Stimulated activated CD4-positive, alpha-beta T cell treated with anti-CD3 and anti-CD28 coated beads, Interleukin-12 subunit alpha, Interleukin-12 subunit beta, amount 100 ng/mL, for 48 hours (primary cell): ENCODE measurements at places on chromosomes 3 and 15.

- no peak for DNase-seq
Observed at GRCh38 chr3:54198556-54198955, 76.2 kb downstream of the CACNA2D3 start.

- no peak for DNase-seq
Observed at GRCh38 chr3:37324131-37324530, 149.7 kb upstream of the LRRFIP2 start.

DNA sequence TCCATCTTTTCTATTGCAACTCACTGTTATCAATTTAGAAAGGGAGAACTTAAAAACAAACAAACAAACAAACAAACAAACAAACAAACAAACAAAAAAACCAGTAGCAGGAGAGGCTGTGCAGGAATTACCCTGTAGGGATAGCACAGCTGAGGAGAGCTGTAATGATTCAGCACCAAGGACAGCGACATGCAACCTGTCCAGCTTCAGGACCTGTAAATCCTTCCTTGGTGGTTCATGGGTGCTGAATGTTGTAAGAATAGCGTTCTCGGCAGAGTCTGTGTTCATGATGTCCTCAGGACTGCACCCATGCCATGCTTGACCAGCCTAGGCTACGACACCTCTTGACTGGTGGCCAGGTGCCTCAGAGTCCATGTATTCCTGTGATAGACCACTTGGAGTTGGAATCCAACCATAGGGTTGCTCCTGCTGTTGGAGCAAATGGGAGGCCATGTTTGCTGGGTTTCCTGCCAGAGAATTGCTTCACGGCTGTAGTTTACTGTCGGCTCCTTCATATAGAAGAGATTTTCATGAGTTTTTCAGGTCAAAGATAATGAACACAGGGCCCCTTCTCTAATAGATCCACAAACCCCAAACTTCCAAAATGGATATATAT is 65.9 kb downstream of the CACNA2D3 start:
- peak; percentile 5 for DNase-seq

DNA sequence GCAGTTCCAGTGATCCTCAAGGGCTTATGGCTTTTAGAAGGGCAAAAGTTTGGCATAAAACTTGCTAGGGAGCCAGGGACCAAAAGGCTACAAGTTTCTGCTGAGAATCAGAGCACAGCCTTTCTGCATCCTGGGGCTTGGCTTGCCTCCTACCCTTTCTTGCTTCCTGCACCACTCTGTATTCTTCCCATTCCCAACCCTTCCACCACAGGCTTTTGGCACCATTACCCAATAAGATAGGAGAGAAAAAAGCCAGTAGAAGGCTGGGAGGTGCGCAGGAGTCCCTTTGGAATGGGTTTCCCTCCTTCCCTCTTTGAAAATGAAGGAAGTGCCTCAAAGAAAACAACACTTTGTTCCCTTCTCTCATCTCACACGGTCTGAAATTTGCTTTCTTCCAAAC is 268.6 kb downstream of the PDCD6IP start:
- DNase-seq, result no peak

DNA sequence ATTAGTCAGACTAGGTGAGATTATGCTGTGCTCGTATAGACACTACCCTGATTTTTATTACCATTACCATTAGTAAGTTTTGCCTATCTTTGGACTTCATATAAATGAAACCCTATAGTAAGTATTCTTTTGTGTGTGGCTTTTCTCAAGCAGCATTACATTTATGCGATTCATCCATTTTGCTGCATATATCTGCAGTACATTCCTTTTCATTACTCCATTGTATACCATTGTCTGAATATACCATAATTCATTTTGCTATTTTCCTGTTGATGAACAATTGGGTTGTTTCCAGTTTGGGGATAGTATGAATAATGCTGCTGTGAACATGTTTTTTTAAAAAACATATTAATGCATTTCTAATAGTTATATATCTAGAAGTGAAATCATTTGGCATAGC is 45.3 kb downstream of the TMEM212 start:
- no peak for DNase-seq

DNA sequence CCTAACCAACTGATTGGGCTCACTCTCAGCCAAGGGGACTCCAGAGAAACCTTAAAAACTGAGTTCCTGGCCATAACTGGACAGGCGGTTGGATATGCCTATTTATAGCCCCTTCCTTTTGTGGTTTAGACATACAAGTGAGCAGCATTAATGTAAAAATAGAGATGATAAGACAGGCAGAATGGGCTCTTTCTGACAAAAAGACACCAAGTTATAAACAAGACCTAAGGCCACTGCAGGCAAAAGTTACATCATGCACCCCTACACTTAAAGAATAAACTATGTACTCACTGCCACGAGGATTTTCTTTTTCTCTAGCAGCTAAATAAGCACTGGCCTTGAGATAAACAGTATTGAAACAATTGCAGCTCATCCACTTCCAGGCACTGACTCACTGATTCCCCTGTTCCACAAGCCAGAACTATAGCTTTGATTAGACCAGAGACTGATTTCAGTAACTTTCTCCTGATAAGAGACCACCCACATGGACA is 30.1 kb downstream of the SUCNR1 start:
- DNase-seq, result no peak

DNA sequence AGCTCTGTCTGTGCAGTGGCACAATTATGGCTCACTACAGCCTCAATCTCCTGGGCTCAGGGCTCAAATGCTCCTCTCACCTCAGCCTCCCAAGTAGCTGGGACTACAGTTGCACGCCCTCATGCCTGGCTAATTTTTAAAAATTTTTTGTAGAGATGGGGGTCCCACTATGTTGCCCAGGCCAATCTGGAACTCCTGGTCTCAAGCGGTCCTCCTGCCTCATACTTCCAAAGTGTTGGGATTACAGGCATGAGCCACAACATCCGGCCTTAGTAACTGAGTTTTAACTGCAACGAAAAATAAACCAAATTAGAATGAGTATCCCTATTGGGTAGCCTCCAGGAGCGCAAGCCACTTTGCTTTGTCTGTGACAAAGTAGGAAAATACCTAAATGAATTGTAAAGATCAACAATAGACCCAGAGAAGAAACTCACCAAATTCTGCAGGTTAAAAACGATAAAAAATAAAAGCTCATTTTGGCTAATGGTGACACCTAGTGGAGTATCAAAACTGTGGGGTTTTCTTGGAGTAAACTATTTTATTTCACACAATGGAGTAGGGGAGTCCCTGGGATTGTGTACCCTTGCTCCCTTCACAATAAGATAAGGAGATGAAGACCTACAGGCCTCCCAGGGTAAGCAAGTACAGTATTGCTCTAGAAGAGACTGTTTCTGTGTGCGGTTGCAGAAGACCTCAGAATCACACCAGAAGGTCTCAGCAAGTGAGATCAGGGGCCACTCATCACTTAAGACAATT is 21.0 kb upstream of the CA12 start:
- DNase-seq, result no peak

DNA sequence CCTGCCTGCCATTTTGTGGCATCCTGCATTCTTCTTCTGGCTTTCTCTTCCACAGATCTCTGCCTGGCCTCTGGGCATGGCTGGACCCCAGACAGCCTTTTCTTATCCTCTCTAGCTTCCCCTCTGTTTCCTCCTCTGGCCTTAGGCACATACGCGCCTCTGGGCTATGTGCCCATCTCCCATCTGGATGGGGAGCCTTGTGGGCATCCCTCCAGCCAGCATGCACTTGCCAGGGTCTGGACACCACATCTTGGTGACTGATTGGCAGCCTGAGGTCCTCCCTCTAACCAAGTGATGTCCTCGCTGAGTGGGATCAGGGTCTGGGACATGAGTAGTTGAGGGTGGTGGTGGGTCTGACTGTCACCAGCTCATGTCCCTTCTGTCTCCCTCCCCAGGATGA is 12.8 kb downstream of the PLEKHO2 start:
- no peak for DNase-seq

GRCh38 chr3:149214702-149215101 is 6.9 kb downstream of the CP start:
- no peak for DNase-seq

DNA sequence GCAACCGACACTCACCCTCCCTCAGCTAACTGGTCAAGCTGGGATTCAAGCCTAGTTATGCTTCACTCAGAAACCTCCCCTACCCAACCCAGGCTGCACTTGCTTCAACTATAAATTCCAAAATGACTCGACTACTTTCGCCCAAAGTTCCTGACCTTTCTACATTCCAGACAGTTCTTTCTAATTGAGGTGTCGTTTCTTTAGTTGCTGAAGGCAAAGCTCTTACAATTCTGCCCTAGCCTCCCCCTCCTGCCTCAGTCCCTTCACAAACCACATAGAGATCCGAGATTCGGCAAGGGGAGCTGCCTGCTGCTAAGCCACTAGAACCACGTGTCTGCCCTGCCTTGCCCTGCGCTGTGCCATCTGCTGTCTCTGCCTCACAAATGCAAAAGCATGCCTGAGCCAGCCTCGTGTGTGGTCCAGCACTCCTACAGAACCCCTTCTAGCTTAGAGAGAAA is 74.7 kb upstream of the SH3GL3 start:
- no peak for DNase-seq

DNA sequence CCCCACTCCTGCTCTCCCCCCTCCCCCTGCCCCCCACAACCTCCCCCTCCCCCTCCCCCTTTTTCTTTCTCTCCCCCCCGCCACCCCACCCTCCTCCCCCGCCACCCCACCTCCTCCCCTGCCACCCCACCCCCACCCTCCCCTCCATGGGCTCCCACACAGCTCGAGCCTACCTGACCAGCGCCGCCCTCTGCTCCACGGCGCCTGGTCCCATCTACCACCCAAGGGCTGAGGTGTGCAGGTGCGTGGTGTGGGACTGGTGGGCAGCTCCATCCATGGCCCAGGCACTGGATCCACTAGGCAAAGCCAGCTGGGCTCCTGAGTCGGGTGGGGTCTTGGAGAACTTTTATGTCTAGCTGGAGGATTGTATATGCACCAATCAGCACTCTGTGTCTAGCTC is 68.3 kb upstream of the KCNAB1 start:
- no peak for DNase-seq

DNA sequence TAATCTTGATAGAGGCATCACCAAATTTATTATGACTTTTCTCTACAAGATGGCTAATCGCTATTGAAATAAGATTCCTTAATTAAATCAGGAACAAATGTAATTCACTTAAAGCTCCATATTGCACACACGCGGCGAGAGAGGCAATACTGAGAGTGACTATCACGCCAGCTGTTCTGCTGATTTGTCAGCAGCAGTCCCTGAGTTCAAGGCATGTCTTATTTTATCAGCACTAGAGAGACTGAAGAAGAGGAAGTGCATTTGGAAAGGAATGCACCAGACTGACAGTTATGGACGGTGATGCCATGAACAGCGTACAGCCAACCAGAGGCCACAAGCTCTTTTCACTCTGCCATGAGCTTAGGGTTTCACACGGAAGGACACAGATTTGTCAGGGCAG is 83.6 kb upstream of the SLCO3A1 start:
- no peak for DNase-seq

GRCh38 chr3:5093731-5094130 is 28.4 kb upstream of the ARL8B start:
- DNase-seq, result no peak

- DNase-seq, result no peak
Observed at GRCh38 chr3:132519914-132520313, 77.2 kb upstream of the ACKR4 start.

DNA sequence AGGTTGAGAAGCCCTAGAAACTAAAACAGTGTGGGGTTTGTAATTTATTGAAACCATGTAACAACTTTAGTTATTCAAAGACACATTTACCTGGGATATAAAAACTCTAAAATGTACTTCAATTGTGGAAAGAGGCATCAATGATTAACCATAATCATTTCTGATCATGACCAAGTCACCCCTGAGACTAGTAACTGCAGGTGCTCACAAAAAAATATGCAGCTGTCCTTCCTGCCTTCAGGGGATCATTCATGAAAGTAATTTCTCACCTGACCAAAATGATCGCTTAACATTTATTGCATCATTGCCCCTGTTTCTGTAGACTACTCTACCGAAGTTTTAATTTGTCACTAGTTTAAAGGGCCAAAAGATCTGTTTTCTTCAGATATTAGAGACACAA is 9.0 kb downstream of the ACP3 start:
- DNase-seq, result no peak

DNA sequence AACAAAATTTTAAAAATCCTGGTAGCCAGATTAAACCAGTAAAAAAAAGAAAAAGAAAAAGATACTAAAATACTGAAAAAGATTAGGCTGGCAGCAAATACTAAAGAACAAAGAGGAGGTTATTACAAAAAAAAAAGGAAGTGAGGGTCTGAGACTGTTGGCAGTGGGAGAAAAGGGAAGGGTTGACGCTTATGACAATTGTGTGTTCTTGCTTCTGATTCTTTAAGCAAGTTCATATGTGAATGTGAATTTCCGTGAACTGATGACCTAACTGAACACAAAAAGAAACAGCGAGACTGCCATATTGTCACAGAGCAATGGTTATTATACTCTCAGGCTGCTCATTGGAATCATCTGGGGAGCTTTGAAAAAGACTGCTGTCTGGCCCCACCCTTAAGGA is 56.5 kb downstream of the ATP13A4 start:
- DNase-seq, result no peak

GRCh38 chr3:133695560-133696171 is 33.9 kb upstream of the TOPBP1 start:
- DNase-seq, result no peak

DNA sequence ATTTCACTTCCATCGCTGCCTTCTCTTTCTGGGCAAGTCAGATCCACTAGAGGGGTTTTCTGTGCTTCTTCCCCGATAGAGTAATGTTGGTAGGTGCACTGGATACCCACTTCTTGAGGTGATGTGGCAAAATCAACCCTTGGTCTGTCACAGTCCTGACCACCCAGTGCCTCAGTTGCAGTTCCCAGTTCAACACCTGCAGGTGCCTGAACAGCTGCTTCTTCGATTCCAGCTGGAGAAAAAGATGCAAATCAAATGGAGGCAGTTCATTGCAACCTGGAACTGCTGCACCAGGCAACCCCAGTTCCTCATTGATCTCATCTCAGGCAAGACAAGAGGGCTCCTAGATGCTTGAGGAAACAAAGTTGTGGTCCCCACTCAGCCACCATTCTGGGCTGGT is 186.6 kb downstream of the UBE2E2 start:
- no peak for DNase-seq

DNA sequence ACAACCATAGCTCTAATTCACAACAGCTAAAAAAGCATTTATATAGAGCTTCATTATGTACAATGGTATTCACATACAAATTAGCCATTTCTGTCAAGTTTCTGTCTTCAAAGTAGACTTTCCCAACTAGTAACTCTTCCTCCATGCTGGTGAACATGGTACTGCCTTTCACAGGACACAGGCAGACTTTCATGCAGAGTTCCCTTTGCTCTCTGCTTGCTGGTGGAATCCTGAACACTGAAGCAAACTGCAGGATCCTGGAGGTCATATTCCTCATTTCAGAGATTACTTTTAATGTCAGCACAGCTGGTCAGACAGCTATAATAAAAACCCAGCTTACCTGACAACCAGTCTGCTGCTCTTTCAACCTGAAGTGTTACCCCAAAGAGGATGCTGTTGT is 53.6 kb downstream of the TASOR start:
- no peak for DNase-seq

- DNase-seq, result no peak
Observed at GRCh38 chr3:193944518-193944884, 191.4 kb upstream of the HES1 start.

GRCh38 chr15:44883199-44883877 is 73.1 kb upstream of the TERB2 start:
- DNase-seq, result no peak
